ENCODE measurements at places on chromosomes 5 and 9. TPM values are rescaled to one million over a fixed set of nuclear protein-coding genes. Genes with fewer than 3 reads are reported as not detected.
A peak's percentile ranks its signal among the peaks of the same experiment; 100 is the strongest.

GRCh38 chr5:159858871-159859270, 57.4 kb upstream of the ADRA1B start:
- DNase-seq: no peak

DNA sequence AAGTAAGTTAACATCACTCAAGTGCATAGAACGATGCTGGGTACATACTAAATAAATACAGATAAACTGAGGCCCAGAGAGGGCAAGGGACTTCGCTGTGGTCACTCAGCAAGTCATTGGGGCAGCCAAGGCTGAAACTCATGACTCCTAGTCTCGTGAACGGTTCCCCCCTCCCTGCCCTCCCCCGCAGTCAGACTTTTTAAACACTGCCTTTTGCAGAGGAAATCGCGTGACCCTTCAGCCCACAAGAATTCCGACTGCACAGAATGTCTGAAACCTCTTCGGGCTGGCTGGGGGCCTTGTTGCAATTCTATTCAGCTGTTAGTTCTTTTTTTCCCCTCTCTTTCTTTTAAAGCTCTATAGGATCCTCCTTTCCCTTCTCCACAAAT, 28.1 kb downstream of the NEK6 start:
- DNase-seq: peak; percentile 88

DNA sequence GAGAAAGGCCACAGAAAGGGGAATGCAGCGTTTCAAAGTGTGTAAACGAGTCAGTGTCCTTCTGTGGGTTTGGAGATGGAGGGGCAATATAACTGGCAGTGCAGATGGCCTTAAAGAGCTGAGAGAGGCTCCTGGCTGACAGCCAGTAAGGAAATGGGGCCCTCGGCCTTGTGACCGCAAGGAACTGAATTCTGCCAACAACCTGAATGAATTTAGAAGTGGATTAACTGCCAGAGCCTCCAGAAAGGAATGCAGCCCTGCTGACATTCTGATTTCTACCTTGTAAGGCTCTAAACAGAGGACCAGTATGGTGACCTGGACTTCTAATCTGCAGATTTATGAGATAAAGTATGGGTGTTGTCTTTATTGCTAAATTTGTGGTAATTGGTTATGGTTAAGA, 17.5 kb upstream of the NREP start:
- DNase-seq: no peak

DNA sequence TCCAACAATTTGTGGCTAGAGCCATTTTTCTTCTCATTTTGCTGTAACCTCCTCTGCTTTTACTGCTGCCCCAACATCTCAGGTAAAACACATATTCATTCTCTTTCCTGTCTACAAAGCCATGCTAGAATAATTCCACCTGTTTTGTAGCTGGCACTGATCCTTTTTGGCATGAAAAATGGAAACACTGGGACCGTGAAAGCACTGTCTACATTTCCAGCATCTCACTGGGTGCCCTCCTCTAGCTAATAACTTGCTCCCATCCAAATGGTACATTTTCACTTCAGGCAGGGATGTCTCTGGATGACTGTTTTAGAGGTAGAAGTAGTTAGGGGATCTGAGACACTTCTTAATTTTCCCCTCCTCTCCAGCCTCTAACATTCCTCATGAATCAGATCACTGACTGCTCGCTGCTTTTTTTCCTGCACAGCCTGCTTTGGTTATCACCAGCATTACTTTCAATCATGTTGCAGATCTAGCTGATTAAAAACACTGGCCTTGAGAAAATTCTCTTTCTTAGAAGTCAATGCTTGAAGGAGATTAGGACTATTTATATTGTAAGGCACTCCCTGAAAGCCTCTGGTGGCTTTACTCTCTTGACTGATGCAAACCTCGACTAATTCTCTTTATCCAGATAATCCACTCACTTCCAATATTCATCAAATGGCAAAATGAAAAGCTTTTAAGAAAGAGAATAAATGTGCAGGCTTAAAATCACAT, 1312.6 kb upstream of the DMAC1 start:
- DNase-seq: no peak

GRCh38 chr5:127935398-127935797, 148.2 kb upstream of the SLC12A2 start:
- DNase-seq: no peak

PCDHGA11 gene
- total RNA-seq: 9.2 TPM

GRCh38 chr5:175603987-175604739, 53.7 kb upstream of the HRH2 start:
- no peak for DNase-seq

PTGR1 gene
- 43.1 TPM for total RNA-seq

GRCh38 chr9:36677611-36678010, 104.9 kb downstream of the MELK start:
- DNase-seq: no peak

- DNase-seq: no peak
Measured at GRCh38 chr5:132896685-132897084, 23.2 kb downstream of the LEAP2 start.

DNA sequence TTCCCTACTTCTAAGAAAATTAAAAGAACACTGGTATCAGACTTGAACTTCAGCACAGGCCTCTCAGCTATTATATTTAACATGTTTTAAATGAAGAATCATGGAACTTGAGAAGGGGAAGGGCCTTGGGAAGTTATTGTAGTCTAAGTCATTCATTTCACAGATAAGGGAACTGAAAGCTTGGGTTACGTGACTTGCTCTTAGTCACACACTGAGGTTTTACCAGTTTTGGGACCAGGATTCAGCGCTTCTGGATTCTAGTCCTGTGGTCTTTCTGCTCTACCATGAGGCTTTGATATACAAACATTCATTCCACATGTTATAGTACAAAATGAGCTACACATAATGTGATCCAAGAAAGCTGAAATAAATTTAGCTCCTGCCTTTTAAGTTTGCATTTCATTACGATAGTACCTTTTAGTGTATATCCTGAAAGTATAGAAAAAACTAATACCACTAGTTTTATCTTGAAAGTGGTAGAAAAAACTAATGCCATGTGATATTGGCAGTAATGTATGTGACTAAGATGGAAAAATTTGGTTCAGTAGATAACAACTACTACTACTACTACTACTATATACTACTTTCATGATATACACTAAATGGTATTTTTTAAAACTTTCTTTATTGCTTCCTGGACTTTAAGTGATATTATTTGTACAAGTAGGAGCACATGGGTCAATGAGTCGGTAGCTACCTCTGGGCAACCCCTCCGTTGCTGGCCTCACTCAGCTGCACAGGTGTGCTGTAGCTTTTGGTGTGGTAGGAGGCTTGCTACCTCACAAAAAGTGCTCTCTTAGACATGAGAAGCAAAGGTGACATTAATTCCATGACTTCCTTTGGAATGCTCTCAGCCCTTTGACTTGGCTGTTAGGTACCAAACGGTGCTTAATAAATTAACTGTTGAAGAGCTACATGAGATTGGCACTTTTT, 40.7 kb downstream of the F2RL2 start:
- no peak for DNase-seq

ARHGEF28 gene
- 27.8 TPM for total RNA-seq

DNA sequence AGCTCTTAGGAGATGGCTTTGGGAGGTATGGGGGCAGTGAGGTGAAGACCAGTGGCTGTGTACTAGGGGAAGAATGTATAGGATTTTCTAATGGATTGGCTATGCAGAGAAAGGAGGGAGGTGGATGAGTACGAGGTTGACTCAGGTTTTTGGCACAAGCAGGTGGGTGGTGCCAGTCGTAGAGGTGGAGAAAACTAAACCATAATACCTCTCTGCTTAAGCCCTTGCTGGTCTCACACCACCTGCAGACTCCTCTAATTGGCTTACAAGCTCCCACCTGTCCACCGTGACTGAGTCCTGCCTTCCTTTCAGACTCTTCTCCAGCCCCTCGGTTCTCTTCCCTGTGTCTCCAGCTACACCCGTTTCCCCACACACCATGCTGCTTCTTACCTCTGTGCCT, 521.7 kb upstream of the CLINT1 start:
- no peak for DNase-seq

GRCh38 chr9:38445154-38446043, 21.1 kb upstream of the IGFBPL1 start:
- DNase-seq: no peak

- no peak for DNase-seq
Measured at GRCh38 chr5:39648085-39648847, 223.5 kb upstream of the DAB2 start.

GRCh38 chr5:170518277-170518676, 14.5 kb downstream of the KCNIP1 start:
- DNase-seq: no peak

GRCh38 chr5:180199390-180199789, 9.6 kb downstream of the RASGEF1C start:
- no peak for DNase-seq

GRCh38 chr5:14247054-14247386, 103.9 kb downstream of the TRIO start:
- DNase-seq: no peak

Data from aorta (tissue), 5 donors.